ENCODE measurements at places on chromosomes 11 and 22.

- no peak for DNase-seq
Observed at GRCh38 chr22:44777364-44777755, 25.0 kb downstream of the ARHGAP8 start.

DNA sequence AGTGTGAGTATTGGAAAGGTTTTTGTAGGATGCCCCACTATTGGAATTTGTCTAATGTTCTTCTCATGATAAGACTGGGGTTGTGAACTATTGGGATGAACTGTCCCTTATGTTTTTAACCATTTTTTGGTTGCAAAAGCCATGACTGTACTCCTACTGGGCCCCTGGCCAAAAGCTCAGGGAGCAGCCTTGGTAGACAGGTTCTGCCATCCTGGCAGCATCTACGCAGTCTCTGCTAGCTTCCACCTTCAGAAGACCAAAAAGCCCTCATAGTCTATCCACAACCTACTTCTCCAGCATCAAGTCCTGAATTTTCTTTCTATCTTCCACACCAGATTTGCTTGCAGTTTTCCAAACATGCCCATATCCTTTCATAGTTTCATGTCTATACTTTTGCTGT lies 211.8 kb downstream of the TENM4 start:
- no peak for DNase-seq

DNA sequence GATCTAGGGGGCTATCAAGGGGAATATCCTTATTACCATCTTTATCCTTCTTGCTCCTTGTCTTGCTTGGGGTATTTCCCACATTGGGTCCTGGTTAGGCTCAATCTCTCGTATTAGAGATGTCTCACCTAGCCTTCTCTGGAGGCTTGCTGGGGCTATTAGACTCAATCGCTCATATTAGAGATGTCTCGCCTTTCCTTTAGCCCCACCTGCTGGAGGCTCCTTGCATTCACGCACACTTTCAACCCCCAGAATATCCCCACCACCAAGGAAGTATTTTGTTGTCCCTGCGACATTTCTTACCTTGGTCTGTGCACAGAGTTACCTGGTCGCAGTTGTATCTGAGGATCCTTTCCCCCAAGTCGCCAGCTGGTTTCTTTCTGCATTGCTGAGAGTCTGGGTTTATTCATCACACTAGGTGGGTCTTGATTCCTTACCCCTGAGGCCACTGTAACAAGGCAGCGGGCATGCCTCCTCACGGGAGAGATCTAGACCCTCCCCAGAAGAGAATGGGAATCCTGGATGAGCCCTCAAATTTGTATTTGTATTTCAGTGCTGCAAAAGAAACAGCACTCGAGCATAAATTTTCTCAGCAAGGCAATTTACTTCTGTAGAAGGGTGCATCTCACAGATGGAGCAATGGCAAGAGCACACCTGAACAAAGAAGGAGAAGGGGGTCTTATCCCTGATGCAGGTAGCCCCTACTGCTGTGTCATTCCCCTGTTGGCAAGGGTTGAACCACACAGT lies 15.9 kb upstream of the HYLS1 start:
- peak; percentile 10 for DNase-seq

DNA sequence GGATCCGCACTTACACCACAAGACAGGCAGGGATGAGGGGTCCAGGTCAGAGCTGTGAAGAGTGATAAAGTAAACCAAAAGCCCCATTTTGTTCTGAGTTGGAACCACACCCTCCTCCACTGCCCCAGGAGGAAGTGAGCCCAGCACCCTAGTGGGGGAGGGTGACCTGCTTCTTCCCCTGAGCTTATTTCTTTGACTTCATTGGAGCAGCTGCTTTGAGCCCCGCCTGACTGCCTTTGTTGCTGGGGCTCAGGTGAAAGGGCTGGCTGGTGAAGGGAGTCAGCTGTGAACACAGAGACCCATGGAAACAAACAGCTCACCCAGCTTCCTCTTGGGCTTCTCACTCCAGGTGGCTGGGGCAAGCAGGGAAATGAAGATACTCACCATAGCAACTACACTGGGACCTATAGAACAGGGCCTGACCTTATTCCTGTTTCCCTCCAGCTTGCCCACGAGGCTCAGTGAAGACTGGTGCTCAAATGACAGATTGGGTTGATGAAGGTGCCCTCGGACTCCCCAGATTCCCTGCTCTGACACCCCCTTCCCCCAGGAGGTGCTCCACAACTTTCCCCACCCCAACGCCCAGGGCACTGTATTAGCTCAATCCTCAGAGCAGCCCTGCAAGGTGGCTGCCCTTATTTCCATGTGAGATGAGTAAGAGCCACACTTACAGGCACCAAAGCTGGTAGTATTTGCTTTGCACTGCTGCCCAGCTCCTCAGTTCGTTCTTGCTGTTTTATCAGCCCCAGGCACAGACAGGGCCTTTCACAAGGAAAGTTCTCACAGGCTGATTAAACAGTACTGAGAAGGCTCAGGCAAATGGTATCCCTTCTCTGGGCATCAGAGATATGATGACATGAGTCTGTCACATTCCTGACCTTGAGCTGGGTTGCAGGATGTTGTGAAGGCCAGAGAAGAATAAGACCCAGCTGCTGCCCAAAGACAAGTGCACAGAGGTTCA lies 2.4 kb downstream of the UCP2 start:
- DNase-seq = peak; percentile 40

DNA sequence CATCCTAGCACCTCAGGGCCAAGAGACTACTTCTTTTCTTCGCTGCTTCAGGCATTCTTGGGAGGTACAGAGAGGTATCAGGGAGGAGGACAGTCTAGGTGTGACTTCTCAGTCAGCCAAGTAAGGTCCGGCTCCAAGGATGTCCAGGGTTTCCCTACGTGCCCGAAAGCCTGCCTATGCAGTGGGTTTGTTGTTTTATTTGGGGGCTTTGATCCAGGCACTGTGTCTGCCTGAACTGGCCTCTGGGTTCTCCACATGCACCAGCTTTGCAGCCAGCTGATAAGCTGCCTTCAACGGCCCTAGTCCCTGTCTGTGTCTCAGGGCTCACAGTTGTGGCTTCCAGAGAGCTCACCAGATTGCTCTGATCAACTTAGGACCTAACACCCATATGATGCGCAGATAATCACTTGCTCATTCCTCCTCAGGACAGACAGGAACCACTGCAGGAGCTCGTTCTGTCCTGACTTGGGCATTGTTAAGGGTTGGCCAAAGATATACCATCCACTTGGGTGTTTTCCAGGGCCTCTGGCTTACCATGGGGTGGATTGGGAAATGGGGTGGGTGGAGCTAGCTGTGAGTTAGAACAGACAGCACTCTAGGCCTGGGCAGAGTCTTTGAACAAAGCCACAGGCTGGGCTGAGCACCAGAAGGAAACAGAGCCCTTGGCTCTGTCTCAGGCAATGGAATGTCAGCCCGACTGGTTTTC lies 45.5 kb upstream of the CRYBB3 start:
- DNase-seq = no peak

DNA sequence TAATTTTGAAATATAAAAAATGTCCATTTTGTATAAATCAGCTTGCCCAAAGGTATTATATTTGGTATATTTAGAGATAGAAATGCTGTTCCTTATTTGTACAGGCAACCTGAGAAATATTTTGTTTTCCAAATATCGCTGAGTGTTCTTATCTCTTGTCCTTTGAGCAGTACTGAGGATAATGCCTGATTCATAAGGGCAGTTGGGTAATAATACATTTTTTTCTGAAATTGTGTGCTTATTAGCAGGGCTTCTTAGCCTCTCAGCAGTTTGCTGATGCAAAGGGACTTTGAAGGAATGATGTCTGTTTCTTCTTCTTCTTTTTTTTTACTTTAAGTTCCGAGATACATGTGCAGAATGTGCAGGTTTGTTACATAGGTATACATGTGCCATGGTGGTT lies 69.1 kb downstream of the LDLRAD3 start:
- no peak for DNase-seq

DNA sequence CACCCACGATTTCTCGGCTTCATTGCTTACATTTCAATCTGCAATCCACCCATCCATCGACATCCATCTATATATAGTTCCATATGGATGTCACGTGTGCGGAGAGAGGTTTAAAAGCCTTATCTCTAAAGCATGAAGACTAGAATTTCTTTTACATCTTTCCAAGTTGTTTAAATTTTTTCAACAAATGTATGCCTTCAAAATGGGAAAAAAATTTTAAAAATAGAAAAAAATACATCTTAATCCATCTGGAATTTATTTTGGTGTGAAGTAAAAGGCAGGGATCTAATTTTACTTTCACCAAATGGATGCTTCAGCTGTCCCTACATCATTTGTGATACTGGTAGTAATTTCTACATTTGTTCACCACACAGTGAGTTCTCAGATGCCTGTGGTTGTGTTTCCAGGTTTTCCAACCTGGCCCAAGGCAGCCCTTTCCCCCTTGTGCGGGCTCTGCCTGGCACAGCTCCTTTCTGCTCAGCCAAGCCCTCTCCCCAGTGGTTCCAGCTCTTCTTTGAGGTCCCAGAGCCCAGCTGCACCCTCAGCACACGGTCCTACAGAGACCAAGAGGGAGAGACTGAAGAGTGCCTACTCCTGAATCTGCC lies 37.6 kb upstream of the KLHL35 start:
- DNase-seq = no peak

- DNase-seq = no peak
Observed at GRCh38 chr11:4083198-4083597, 11.4 kb upstream of the RRM1 start.

DNA sequence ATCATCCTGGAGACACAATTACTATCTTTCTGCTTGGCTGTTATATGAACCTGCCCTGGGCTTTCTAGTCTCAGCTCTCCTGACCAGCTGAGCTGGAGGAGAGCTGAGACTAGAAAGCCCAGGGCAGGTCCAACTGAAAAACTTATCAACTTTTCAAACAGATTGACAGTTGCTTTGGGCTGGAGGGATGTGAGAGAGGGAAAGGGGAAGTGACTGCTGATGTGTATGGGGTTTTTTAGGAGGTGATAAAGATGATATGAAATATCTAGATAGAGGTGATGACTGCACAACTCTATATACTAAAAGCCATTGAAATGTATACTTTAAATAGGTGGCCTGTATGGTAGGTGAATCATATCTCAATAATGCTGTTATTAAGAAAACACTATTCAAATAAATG lies 60.2 kb upstream of the CHRM4 start:
- DNase-seq = no peak

DNA sequence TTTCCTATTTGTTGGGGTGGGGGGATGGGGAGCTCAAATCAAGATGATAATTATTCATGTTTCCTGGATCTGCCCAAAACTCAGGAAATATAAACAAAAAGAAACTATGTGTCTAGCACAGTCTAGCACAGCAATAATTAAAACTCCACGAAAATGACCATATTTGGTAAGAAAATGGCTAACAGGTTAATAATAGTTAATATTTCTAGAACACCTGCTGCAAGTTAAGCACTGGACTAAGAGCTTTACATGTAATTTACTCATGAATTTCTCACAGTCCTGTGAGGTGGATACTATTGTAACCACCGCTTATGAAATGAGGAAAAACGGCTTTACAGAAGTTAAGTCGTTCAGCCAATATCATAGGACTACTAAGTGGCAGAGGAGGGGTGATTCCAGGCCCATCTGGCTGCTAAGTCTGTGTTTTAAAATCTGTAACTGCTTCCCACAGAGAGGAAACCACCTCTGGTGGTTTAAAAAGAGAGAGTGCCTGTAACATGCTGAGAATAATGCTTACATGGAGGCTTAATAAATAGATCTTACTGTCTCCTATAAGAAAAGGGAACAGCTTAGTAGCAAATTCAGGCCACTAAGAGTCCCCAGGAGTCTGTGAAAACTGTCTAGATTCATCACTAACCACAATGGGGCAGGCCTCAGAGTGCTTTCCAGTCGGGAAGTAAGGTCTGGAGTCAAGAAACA lies 11.0 kb upstream of the AMOTL1 start:
- DNase-seq = no peak

DNA sequence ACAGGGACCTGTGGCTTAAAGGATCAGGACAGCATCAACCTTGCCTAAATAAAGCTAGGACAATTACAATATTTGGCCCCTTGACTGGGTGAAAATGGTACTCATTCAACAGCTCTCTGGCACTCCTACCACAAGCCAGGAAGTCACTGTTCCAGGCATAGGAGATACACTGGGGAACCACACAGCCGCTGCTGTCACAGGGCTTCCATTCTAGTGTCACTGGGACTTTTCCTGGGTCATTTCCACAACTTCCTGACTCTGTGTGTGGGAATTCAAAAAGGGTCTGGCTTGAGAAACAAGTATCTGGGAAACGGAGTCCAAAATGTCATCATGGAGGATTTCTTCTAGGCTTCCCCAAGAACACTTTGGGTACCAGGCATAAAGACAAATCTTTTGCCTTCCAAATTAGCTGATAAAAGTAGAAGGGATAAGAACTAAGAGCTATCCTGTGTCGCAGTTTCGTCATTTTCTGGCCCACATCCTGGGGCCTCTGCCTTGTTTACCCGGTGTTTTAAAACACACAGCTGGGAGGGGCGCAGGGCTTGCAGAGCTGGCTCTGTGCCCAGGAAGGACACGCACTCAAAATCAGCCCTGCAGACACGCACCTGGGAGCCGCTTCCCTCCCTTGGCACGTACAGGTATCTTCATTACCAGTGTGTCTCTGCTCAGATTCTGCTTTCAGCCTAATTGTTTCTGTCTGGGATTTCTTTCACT lies 38.0 kb downstream of the TMEM45B start:
- peak; percentile 7 for DNase-seq

DNA sequence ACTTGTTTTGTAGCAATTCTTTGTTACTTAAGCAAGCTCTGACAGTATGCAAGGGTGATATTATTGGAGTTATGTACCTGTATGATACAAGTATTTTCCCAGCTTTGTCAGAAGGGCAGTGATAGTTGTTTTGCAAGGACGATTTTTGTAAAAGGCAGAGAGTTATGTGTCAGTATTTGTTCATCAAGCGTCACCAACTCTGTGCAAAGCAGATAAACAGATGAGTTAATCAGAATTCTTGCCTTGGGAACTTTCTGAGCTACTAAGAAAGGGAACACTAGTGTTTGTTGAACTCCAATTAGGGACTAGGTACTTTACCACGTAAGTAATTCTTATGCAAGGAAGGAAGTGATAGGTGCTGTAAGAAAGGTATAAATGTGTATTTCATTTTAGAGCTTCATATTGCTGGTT lies 1.4 kb downstream of the USP47 start:
- no peak for DNase-seq

DNA sequence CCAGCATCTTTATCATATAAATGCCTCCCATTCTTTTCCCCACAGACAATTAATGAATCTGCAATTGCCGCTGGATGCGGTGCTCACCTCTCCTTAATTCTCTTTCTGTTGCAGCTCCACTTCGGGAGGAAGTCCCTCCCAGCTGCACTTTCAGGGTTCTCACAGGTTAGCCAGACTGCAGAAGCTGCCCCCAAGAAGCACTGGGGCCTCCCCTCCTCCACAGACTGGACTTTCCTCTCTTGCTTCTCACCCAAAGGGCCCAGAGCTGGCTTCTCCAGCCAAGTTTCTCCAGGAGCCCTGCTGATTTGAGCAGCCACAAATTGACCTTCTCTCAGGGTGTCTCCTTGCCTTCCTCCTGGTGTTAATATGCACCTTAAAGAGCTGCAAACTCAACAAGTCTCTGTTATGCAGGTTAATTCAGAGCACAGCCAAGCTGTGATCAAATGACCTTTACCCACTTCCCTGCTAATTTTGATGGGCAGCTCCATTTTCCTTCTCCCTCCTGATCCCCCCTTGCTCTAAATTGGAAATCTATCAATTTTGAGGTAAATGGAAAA lies 298.9 kb downstream of the BUD13 start:
- DNase-seq = no peak

Data from stimulated activated CD4-positive, alpha-beta T cell treated with anti-CD3 and anti-CD28 coated beads, Interleukin-1b, Interleukin-23, amount 100 ng/mL, for 4 hours (primary cell).